ENCODE measurements at places on chromosomes 4 and X. TPM values are rescaled to one million over a fixed set of nuclear protein-coding genes. Genes with fewer than 3 reads are reported as not detected.

DNA sequence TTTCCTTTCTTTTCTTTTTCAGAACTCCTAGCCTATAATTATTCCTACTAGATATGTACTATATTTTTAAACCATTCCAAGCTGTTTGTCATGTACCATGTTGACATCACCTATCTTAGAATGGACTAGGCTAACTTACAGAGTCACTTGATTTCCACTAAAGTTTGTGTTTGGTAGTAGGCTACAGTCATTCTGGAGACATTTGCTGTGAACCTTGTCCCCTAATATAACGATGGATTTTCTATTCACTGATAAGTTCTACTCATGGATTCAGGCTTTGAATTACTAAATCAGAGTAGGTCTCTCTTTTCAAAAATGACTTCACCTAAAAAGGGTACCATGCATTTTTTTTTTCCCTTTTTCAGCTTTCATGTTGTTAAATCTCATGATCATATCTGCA lies 93.4 kb downstream of the PHEX start:
- no peak overlapping the region for H3K4me3 ChIP-seq
- no peak for DNase-seq
- no peak overlapping the region for H3K27ac ChIP-seq
- no peaks in the 10 kb centered on the region for H3K36me3 ChIP-seq
- no peaks in the 10 kb centered on the region for H3K4me1 ChIP-seq

DNA sequence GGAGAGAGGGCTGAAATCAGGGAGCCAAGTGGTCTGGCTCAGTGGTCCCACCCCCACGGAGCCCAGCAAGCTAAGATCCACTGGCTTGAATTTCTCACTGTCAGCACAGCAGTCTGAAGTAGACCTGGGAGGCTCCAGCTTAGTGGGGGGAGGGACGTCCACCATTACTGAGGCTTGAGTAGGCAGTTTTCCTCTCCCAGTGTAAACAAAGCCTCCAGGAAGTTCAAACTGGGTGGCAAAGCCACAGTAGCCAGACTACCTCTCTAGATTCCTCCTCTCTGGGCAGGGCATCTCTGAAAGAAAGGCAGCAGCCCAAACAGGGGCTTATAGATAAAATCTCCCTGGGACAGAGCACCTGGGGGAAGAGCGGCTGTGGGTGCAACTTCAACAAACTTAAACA lies 88.1 kb downstream of the NPFFR2 start:
- H3K27me3 ChIP-seq = no peaks in the 10 kb centered on the region
- no peak overlapping the region for H3K4me3 ChIP-seq
- no peaks in the 10 kb centered on the region for H3K4me1 ChIP-seq
- no peak for DNase-seq
- no peak overlapping the region for H3K27ac ChIP-seq
- no peaks in the 10 kb centered on the region for H3K36me3 ChIP-seq

MAGT1 gene
- total RNA-seq = 22.8 TPM

RWDD4 gene
- total RNA-seq = 8.8 TPM

SPANXN4 gene
- total RNA-seq = not detected

DNA sequence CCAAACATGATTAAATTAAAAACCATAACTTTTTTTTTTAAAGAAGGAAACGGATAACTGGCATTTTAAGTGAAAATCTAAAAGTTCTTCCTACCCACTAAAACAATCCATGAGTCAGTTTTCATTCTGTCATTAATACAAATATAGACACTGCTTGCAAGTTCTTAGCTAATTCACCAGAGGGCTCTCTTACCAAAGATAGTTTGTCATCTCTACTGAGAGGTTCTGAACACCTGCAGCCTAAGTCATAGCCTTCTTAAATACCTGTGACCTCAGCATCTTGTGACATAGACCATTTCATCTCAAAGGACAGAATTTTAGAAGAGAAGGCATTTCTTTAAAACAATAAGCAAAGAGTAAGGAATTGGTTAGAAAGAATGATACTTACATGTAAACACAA lies 65.3 kb upstream of the FAM120C start:
- DNase-seq = no peak
- peaks cover 4% of the 10 kb centered on the region for H3K27me3 ChIP-seq
- H3K4me3 ChIP-seq = no peak overlapping the region
- no peaks in the 10 kb centered on the region for H3K4me1 ChIP-seq
- H3K36me3 ChIP-seq = no peaks in the 10 kb centered on the region
- H3K27ac ChIP-seq = no peak overlapping the region

GRCh38 chrX:13885591-13885990 lies 68.7 kb upstream of the GPM6B start:
- H3K4me1 ChIP-seq = no peaks in the 10 kb centered on the region
- no peak for DNase-seq
- H3K36me3 ChIP-seq = no peaks in the 10 kb centered on the region
- H3K4me3 ChIP-seq = no peak overlapping the region

ZCCHC4 gene
- 23.1 TPM for total RNA-seq

- DNase-seq = no peak
- no peaks in the 10 kb centered on the region for H3K27me3 ChIP-seq
- no peaks in the 10 kb centered on the region for H3K36me3 ChIP-seq
- no peak overlapping the region for H3K4me3 ChIP-seq
These were observed 431.6 kb downstream of the INPP4B start for GRCh38 chr4:142414366-142414990.

- DNase-seq = peak; percentile 65
- peak overlapping the region; percentile 50 for H3K4me3 ChIP-seq
- no peak overlapping the region for H3K27ac ChIP-seq
- no peaks in the 10 kb centered on the region for H3K36me3 ChIP-seq
- peaks cover 10% of the 10 kb centered on the region for H3K4me1 ChIP-seq
- H3K27me3 ChIP-seq = peaks cover 35% of the 10 kb centered on the region
These were observed 37.6 kb downstream of the PF4 start for GRCh38 chr4:73944061-73944875.

- no peaks in the 10 kb centered on the region for H3K36me3 ChIP-seq
- DNase-seq = no peak
- no peaks in the 10 kb centered on the region for H3K27me3 ChIP-seq
- H3K4me1 ChIP-seq = no peaks in the 10 kb centered on the region
These were observed 145.6 kb downstream of the ARX start for GRCh38 chrX:24870143-24870542.

CTAG1A gene
- total RNA-seq = not detected

IBSP gene
- total RNA-seq = not detected

DNA sequence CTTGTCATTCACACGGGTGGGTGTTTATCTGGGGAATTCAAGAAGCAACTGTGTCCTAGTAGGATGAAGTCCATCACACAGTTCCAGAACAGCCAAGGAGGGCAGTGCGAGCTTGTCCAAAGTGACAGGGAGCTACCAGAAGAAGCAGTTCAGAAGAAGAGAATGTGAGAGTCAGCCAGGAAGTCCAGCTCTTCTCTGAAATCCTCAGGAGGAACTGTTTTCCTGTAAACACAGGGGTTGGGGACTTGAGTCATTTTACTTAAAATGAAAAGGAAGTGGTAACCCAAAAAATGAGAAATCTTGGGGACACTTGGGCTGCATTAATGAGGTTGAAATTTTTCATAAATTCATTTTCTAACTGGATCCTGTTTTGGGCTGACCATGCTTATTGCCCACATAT lies 8.2 kb upstream of the TLR10 start:
- no peaks in the 10 kb centered on the region for H3K4me1 ChIP-seq
- H3K4me3 ChIP-seq = no peak overlapping the region
- no peak for DNase-seq
- peaks cover 9% of the 10 kb centered on the region for H3K36me3 ChIP-seq
- H3K27me3 ChIP-seq = no peaks in the 10 kb centered on the region
- H3K27ac ChIP-seq = no peak overlapping the region

DNA sequence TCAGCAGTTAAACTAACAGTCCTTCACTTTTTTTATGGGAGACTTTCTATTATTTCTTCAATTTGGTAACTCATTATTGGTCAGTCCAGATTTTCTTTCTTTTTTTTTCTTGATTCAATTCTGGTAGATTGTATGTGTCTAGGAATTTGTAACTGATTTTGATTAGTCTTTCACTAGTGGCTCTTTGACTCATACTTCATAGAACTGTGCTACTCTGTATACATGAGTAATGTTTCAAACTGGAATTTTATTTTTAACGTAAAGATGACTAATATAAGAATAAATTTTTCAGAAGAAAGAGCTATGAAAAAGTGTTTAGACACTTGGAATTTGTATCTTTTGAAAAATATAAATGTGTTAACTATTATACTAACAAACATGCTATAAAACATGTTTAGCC lies 813.0 kb downstream of the TRAM1L1 start:
- no peaks in the 10 kb centered on the region for H3K27me3 ChIP-seq
- DNase-seq = no peak
- H3K27ac ChIP-seq = no peak overlapping the region

GRCh38 chr4:130090427-130090826 lies 994.5 kb downstream of the C4orf33 start:
- no peak overlapping the region for H3K27ac ChIP-seq
- H3K36me3 ChIP-seq = no peaks in the 10 kb centered on the region
- no peaks in the 10 kb centered on the region for H3K27me3 ChIP-seq
- DNase-seq = no peak
- H3K4me3 ChIP-seq = no peak overlapping the region
- no peaks in the 10 kb centered on the region for H3K4me1 ChIP-seq

ARMCX1 gene
- total RNA-seq = 35.6 TPM

NLGN3 gene
- total RNA-seq = not detected

SSX1 gene
- not detected for total RNA-seq

GRID2 gene
- not detected for total RNA-seq

GAB3 gene
- 2.7 TPM for total RNA-seq

DNA sequence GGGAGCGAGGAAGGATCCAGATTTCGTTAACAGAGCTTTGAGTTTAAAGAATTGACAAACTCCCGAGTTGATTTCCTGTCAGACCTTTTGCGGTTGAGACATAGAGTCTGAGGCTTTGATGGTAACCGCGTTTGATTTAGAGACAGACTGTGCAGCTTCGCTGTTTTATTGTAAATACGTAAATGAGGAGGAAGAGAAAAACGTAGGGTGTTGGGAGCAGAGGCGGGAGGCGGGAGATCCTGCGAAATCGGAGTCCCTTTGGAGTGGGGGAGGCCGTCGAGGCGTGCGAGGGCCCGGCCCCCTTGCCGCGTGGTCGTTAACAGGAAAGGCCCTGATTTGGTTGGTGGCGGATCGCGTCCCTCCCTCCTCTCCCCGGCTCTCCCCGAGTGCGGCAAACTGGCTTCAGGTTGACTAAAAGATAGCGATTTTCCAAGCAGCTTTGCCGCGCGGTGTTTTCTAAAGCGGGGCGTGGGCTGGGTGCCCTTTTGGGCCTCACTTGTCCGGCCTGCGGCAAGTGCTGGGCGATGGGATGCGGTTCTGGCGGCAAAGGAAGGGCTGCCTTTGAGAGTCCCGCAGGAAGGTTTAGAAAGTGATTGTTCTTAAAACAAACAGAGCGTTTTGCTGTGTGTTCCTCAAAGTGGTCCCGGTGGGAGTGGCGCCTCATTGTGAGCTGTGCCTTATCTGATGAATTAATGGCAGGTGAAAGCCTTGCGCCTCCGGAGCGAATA lies 857 bp downstream of the SCML1 start:
- no peaks in the 10 kb centered on the region for H3K27me3 ChIP-seq
- H3K4me3 ChIP-seq = peak overlapping the region; percentile 52
- peak; percentile 35 for DNase-seq

PAGE2B gene
- not detected for total RNA-seq

DNA sequence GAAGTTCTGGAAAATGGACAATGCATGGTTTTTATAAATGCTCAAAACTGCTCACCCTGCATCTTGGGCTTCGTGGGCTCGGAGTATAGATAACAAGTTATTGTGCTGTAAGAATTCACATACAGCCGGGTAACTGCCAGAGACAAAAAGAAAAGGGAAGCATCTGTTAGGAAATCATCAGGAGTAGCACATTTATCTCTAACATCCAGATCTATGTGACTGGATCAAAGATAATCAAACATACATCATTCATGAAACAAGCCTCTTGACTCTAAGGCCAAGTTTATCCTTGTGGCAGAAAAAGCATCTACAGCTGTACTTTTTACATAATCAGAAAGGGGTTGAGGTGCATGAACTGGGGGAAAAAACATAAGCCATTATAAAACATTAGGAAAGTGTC lies 264.2 kb downstream of the PPP3CA start:
- H3K27ac ChIP-seq = no peak overlapping the region
- H3K36me3 ChIP-seq = peaks cover 7% of the 10 kb centered on the region
- H3K4me1 ChIP-seq = no peaks in the 10 kb centered on the region
- DNase-seq = no peak
- no peaks in the 10 kb centered on the region for H3K27me3 ChIP-seq
- no peak overlapping the region for H3K4me3 ChIP-seq

- no peak for DNase-seq
- H3K27ac ChIP-seq = no peak overlapping the region
- no peak overlapping the region for H3K4me3 ChIP-seq
- no peaks in the 10 kb centered on the region for H3K36me3 ChIP-seq
- no peaks in the 10 kb centered on the region for H3K27me3 ChIP-seq
- H3K4me1 ChIP-seq = peaks cover 32% of the 10 kb centered on the region
These were observed 96.7 kb downstream of the AREG start for GRCh38 chr4:74541667-74542066.

DNA sequence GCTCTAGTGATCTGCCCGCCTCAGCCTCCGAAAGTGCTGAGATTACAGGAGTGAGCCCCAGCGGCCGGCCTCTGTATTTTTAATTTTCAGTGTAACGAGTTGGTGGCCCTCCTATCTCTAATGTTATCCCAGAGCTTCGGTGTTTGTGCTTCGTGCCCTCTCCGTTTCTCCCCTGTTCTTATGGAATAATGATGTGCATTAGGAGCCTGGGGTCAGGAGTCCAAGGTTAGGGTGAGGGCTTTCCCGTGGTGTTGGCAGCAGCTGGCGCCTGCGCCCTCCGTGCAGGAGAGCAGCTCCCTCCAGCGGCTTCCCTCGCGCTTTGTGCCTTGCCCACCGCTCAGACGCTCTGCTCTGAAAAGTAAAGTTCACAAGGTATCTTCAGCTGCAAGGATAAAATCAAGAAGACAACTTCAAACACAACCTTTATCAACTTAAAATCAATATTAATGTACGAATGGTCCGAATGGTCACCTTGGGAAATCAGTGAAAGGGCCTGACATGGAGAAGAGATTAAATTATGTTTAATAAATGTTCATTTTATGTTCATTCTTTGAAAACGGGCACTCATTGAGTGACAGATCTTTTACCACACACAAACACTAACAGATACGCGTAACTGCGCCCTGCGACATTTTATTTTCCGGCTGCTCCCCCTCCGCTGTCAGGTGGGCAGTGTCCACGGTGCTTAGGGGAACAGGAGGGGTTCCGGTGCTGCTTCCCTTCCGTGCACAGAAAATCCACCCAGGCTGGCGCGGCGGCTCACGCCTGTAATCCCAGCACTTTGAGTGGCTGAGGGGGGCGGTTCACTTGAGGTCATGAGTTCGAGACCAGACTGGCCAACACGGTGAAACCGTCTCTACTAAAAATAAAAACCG lies 62.4 kb downstream of the TRAPPC11 start:
- H3K27me3 ChIP-seq = no peaks in the 10 kb centered on the region
- DNase-seq = peak; percentile 89
- H3K4me3 ChIP-seq = peak overlapping the region; percentile 61
- H3K36me3 ChIP-seq = no peaks in the 10 kb centered on the region
- no peak overlapping the region for H3K27ac ChIP-seq

GRCh38 chr4:29046781-29047180 lies 1673.4 kb upstream of the PCDH7 start:
- H3K27ac ChIP-seq = no peak overlapping the region
- H3K27me3 ChIP-seq = no peaks in the 10 kb centered on the region
- H3K36me3 ChIP-seq = no peaks in the 10 kb centered on the region
- DNase-seq = no peak

GRCh38 chr4:136516371-136516770 lies 1015.9 kb downstream of the PCDH18 start:
- no peak for DNase-seq
- no peak overlapping the region for H3K27ac ChIP-seq
- H3K4me1 ChIP-seq = no peaks in the 10 kb centered on the region
- no peaks in the 10 kb centered on the region for H3K36me3 ChIP-seq
- H3K27me3 ChIP-seq = no peaks in the 10 kb centered on the region
- H3K4me3 ChIP-seq = no peak overlapping the region

SSX2B gene
- total RNA-seq = not detected

All from stomach (tissue), 19 donors.